ENCODE measurements at places on chromosomes 7 and 10. TPM values are rescaled to one million over a fixed set of nuclear protein-coding genes. Genes with fewer than 3 reads are reported as not detected.

TUBB8 gene
- not detected for total RNA-seq

DNA sequence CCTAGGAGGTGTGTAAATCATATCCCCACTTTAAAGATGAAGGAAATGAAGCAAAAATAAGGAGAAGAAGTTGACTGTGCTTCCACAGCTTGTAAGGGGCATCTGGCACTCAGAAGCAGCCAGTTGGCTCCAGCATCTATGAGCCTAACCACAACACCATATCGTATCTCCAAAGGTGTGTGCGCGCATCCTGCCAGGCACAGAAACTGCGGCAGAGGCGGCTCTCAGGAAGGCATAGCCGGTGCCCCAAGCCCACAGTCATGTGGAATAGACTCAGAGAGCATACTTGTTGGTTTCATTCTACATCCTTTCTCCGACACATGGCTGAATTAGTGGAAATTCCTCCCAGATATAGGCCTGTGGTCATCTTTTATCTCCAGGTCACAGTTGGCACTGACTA is 423.9 kb downstream of the CALN1 start:
- DNase-seq: no peak

CCDC172 gene
- not detected for total RNA-seq

CLDN4 gene
- 2.9 TPM for total RNA-seq

PITX3 gene
- total RNA-seq: not detected

DNA sequence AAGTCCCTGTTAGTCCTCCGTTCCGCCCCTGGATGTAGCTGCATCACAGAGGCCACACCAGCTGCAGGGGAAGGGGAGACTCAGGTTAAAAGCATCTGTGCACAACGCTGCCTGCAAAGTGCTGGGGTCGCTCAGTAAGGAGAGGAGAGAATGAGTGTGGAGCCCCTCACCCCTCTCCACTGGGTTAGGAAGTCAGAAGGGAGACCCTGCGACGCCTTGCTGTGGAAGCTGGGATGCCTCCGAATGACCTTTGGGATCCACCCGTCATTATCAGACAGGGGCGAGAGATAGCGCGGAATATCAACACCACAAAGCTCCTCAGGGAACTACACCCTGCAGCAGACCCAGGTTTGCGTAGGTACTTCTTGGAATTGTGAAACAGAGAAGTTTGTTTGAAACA is 167.7 kb upstream of the SHH start:
- DNase-seq: no peak

GRCh38 chr7:139763330-139763729 is 14.5 kb downstream of the HIPK2 start:
- DNase-seq: no peak

DNA sequence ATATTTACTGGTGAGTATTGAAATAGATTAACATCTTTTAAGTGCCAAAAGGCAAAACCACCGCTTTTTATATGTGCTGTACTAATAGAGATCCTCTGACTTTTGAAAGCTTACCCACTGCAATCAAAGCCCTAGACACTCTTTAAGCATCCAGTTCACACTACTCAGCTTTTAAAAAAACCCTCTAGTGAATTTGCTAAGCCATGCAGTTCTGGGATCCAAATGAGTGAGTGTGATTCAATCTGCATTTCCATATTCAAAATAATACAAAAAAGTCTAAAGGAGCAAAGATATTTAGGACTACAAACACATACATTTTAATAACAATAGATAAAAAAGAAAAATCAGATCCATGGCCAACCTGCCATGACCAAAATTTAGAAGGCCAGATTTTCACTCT is 288.2 kb downstream of the MAGI2 start:
- no peak for DNase-seq

DNA sequence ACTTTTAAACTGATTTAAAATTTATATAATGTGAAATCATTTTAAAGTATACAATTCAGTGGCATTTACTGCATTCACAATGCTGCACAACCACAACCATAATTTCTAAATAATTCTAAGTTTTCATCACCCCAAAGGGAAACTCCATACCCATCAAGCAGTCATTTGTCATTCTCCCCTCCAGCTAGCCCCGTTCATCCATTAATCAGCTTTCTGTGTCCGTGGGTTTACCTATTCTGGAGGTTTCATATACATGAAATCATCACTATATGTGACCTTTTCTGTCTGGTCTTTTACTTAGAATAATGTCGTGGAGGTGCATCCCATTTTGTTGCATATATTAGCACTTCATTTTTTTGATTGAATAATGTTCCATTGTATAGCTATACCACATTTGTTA is 214.1 kb downstream of the ADK start:
- DNase-seq: no peak

PRKG1 gene
- 18.3 TPM for total RNA-seq

DNA sequence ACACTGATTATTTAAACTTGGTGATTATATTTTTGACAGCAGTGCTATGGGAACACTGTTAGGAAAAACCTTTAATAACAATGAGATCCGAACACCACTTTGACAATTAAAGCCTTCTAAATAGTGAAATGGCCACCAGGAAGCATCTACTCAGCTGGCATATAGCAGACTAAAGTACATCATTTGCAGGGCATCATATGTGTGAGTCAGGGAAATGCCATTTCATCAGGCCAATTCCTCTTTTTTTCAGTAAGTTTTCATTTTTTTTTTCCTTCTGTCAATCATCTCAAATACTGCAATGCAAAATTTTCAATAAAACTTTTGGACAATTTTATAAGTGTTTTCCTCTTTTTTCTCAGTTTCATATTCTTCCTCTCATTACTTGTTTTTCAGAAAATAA is 521.4 kb upstream of the SEMA3D start:
- no peak for DNase-seq

DNA sequence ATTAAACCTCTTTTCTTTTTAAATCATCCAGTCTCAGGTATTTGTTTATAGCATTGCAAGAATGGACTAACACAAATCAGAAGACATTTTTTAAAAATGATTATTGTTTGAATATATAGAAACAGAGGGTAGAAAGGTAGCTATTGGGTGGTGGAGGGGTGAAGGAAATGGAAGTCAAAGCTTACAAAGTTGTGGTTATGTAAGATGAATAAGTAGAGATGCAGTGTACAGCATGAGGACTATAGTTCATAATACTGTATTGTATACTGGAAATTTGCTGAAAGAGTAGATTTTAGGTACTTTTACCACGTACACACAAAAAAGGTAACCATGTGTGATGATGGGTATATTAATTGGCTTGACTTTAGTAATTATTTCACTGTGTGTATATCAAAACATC is 144.0 kb upstream of the FAM3C start:
- DNase-seq: no peak

DNA sequence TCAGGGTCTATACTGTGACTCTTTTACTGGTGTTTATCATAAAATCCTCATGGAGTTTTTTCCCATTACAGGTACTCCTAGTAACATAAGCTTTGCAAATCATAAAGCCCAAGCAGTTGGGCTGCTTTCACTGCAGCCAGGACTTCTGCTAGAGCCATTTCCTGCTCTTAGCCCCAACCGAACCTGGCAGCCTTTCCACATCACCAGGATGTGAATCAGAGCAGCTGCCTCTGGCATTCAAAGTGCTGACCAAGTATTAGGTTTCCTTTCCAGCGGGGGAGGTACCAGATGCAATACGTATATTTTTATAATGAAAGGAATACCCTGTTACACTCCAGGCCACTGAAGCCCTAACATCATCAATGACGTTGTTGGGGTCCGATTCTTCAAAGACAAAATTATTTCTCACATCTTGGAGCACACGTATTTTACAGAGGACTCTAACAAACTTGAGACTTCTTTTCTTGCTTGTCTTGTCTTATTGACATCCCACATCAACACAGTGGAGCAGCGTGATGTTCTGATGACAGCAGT is 3.6 kb upstream of the HTR5A start:
- peak; percentile 79 for DNase-seq

CALML5 gene
- not detected for total RNA-seq

GRCh38 chr7:73623798-73624668 is at the start of gene MLXIPL:
TSS of gene MLXIPL (minus strand) at chr7:73624522. CDS start at chr7:73624492, 30 bp downstream.
- DNase-seq: no peak

DNA sequence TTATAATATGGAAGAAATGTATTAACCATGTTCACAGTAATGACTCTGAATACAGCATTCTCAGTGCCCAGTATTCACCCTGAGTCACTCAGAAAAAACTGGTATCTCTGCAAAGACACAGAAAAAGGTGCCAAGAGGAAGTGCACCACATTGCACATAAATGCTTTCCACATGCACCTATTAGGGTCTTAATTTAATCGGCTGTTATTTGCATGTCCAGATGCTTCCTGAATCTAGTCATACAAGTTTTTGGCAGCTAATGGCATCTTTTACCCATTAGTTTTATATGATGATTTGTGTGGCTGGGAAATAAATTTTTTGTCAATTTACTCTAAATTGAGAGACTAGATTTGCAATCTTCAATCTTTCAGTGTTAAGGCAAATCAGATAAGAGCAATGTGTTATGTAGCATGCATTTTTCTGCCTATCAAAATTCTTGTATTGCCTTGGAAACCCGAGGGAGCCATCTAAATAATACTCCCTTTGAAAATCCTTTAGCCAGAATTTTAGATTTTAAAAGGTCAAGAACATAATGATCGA is 58.2 kb downstream of the ZNF680 start:
- DNase-seq: no peak

DNA sequence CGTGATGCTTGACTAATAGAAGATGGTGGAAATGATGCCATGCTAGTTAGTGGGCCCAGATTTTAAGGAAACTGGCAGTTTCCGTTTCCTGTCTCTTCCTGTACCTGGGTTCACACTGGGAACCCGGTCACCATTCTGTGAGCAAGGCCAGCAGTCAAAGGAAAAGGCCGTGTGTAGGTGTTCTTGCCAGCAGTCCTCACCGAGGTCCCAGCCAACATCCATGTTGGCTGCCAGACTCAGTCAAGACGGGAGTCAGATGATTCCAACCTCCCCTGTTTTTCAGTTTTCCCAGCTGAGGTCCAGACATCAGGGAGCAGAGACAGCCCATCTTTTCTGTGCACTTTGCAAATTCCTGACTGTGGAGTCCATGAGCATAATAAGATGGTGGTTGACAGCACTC is 15.2 kb upstream of the PILRB start:
- no peak for DNase-seq

DNA sequence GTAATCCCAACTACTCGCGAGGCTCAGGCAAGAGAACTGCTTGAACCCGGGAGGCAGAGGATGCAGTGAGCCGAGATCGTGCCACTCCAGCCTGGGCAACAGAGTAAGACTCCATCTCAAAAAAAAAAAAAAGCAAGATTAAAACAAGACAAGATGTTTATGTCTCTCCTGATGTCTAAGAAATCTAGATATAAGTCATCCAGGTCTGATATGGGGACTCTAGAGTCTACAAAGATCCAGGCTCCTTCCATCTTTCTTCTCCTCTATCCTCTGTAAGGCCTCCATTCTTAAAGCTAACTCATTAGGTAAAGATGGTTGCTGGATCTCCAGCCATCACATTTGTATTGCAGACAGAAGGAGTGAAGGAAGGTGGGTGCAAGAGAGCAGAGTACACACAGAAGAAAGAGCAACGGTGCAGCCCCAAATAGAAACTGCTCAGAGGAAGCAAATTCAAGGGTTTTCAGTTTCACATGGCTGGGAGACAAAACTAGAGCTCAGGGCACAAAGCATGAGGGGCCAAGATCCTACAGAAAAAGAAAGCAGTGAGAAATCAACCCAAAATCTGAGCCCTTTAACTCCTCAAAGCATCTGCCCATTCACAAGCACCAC is 57.6 kb downstream of the USP6NL start:
- DNase-seq: no peak

SPDYE5 gene
- total RNA-seq: not detected

NPVF gene
- total RNA-seq: not detected

DNA sequence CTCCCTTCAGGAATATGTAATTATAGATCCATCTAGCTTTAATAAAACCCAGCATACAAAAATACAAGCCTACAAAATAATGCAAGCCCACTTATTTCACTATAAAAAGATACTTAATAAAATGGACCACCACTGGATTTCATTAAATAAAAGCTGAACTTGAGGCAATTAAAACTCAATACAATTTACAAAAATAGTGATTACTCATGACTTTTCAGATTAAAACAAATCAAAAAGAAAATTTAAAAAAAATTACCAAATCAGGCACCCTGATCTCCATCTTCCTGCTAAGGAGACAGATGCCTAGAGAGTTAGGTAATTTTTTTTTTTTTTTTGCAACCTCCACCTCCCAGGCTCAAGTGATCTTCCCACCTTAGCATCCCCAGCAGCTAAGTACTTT is 41.8 kb downstream of the PRTFDC1 start:
- no peak for DNase-seq

DNA sequence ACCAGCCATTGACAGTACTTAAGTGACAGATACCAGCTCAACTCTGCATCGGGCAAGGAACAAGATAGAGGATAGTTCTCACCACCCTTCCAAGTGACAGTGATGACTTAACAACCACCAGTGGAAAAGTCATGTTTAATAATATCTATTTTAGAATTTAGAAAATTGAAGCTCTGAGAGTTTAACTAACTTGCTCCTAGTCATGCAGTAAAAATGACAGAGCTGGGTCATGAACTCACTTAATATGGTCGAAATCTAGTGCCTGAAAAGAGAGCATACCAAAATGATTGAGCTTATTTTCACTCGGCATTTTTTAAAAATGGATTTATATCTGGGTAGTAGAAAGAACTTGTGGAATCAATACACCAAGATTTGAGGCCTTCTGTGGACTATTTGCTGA is 367.8 kb upstream of the IGFBP3 start:
- peak; percentile 15 for DNase-seq

DNA sequence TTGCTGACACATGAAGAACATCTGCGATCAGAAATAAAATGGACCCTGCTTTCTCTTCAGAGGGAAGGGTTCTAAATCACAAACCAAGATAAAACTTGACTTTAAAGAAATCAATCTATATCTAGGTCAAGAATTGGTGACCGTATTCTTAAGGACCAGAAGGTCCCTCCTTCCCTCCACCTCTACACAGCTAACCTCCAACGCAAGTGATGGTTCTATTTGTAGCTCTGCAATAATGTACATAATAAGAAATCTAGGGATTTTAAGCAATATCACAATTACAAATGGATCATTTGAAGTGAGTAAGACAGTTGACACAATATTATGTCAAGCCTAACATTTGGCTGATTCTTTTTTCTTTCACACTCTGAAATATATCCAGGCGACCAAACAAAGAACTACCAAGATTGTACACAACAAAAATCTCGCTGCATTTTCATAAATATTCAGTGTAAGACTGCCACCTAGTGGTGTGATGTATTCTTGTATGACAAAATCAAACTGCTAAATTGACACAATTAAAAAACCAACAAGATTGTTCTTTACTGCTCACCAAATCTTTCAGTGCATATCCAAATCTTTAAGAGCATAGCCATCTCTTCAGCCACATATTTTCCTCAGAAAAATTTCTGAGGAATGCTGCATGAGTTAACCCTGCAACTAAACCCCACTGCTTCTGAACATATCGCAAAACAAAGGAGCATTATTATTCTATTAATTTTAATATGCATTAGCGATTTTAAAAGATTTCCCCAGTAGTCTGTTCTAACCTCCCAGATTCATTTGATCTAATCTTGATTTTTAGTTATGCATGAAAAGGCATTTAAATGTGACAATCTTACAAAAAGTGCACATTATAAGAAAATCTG is 44.5 kb downstream of the ICA1 start:
- DNase-seq: peak; percentile 73

GRCh38 chr7:68492359-68492690 is 1106.0 kb upstream of the AUTS2 start:
- DNase-seq: no peak

GRCh38 chr10:93406364-93407145 is 75.6 kb downstream of the MYOF start:
- DNase-seq: peak; percentile 34

ZNF37A gene
- total RNA-seq: 10.0 TPM

GIMAP2 gene
- not detected for total RNA-seq
